Hair follicular keratinocyte (primary cell): ENCODE measurements at places on chromosomes 6 and 20. TPM values are rescaled to one million over a fixed set of nuclear protein-coding genes. Genes with fewer than 3 reads are reported as not detected.

TCP11 gene
- not detected in 2 replicates for total RNA-seq

OXT gene
- not detected in 2 replicates for total RNA-seq

HLA-DQB1 gene
- total RNA-seq: 9.0 and 17.6 TPM in 2 replicates

PIM1 gene
- 16.2 and 49.0 TPM in 2 replicates for total RNA-seq

CLPSL1 gene
- not detected in 2 replicates for total RNA-seq

SRMS gene
- 0.39 TPM in 1 of 2 replicates, not detected in the other for total RNA-seq

FILIP1 gene
- total RNA-seq: not detected in 2 replicates

ARMC2 gene
- 0.78 and 1.8 TPM in 2 replicates for total RNA-seq

DSE gene
- 98.5 and 150 TPM in 2 replicates for total RNA-seq

C6orf58 gene
- total RNA-seq: 0.42 TPM in 1 of 2 replicates, not detected in the other

PRRT1 gene
- total RNA-seq: not detected in 2 replicates

MRAP2 gene
- 0.08 and 0.19 TPM in 2 replicates for total RNA-seq

HTR1B gene
- total RNA-seq: 1.3 and 1.4 TPM in 2 replicates

BPIFB4 gene
- total RNA-seq: not detected in 2 replicates

ADTRP gene
- 27.0 and 75.8 TPM in 2 replicates for total RNA-seq

NR2E1 gene
- total RNA-seq: not detected in 2 replicates

NKX2-4 gene
- total RNA-seq: not detected in 2 replicates

ATXN1 gene
- 6.2 and 9.2 TPM in 2 replicates for total RNA-seq

SMPDL3A gene
- total RNA-seq: 2.5 and 6.1 TPM in 2 replicates

DNMT3B gene
- 4.7 and 5.0 TPM in 2 replicates for total RNA-seq

F13A1 gene
- total RNA-seq: not detected in 2 replicates

MEI4 gene
- 0.23 TPM in 1 of 2 replicates, not detected in the other for total RNA-seq

SULF2 gene
- total RNA-seq: 90.8 and 118 TPM in 2 replicates
